ENCODE measurements at places on chromosomes 3 and 15.
A peak's percentile ranks its signal among the peaks of the same experiment; 100 is the strongest.

GRCh38 chr3:23275814-23276213 is 72.7 kb downstream of the UBE2E2 start:
- no peak for DNase-seq

DNA sequence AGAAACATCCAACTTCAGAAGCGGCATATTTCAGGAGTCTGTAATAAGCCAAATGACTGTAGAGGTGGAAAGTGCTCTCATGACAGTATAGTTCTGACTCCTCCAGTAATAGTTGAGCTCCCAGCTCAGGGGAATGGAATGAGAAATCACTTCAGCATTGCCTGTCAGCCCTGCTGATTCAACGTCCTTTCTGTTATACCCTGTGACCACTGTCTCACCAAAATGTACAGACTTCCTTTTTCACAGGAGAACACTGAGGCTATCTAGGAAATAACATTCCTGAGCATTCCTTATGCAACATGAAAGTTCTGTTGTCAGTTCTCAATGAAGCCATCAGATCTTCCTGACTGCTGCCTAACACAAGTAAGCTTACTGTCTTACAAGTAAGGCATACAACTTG is 284.5 kb upstream of the MME start:
- DNase-seq, result no peak

GRCh38 chr3:142027735-142028134 is 121.6 kb downstream of the TFDP2 start:
- peak; percentile 57 for DNase-seq

DNA sequence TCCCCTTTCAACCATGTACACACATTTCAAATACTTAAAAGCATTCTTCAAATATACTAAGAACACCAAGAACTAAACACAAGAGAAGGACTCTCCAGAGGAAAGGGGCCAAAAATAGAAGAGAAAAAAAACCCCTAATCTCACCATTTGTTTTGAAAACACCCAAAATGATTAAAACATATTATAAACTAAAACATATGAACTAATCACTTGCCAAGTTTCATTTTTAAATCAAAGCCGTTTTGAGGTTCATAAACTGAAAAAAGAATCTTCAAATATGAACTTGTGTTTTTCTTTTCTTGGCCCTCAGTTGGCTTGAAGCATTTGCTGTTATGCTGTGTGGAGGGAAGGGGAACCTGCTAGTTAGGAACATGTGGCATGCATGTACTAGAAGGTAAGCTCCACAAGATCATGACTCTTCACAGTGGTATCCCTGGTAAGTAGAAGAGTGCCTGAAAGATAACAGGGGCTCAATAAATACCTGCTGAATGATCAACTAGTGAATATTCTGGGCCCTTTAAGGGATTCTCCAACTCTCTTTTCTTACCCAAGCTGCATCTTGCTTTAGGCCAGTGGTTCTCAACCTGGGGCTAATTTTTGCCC is 224.5 kb downstream of the TIGIT start:
- DNase-seq, result no peak

DNA sequence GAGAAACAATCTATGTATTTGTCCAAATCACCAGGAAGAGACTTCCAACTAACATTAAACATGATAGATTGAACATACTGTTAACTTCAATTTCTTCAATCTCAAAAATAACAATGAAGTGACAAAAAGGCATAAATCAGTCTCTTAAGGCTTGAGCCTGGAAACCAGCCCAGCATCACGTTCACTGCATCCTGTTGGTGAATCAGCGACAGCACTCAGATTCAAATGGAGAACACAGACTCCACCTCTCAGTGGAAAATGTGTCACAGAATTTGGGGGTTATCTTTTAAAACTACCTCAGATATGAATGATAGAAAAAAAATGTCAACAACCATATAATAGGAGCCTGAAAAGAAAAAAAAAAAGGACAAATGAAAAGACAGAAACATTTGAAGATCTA is 212.0 kb downstream of the MINAR1 start:
- DNase-seq, result no peak

DNA sequence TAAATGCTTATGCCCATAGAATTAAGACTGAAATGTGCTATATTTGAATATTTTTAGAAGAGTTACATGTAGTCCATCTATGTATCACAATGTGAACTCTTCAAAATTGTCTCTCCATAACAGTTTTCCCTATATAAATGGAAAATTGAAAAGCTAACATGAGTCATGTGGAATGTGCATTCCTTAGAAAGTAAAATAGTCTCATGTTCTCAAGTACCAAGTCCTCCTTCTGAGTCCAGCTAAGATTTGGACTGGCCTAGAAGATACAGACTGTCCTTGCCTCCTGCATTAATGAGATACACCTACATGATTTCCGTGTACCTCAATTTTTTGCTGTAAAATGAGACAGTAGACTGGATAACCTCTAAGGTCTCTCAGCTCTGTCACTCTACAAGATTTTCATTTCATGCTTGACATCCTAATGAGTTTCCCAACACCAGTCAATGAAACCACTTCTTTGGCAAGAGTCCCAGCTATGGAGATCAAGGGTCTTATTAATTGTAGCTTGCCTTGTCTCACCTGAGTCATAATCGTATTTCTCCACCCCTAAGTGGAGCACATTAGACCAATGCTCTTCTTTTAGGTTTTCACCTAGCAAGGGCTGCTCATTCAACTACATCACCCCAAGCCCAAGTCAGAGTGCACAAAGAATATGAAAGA is 350.6 kb upstream of the IL12A start:
- DNase-seq, result no peak

All from AML-193 (cell line).